Body of pancreas (tissue), 4 donors: ENCODE measurements at places on chromosomes 7 and 10.

GRCh38 chr7:98472521-98472954 is 71.6 kb upstream of the BAIAP2L1 start:
- DNase-seq = no peak

- DNase-seq = no peak
Measured at GRCh38 chr10:88041243-88042159, 178.1 kb downstream of the PTEN start.

DNA sequence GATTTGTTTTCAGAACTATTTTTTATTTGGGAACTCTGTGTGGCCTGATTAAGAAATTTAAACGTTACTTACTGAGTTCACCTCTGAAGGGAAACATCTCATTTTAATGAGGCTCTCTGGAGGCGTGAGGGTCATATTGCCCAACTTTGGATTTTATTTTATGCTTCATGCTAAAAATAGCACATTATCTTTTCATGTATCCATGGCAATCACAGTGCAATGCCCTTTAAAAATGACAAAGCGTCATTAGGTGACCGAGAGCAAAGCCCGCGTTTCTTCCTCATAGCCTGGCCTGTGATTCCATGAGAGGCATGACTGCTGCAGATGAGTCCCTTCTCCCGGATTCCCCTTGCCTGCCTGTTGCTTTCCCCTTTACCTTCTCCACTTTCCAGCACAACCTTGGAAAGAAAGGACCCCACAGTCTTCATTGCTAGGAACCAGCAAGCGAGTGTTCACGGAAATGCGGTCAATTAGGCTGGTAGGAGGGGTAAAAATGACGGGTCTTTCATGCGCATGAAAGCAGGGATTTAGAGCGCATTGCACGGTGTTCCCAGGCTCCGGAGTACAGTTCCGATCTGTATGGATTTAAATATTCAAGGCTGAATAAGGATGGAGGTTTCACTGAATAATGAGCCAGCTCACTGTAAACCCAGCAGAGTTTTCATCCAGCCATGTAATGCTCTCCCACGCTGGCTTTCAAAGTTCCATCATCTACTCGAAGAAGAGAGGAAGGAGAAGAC is 98.2 kb upstream of the PITRM1 start:
- DNase-seq = peak; percentile 19

DNA sequence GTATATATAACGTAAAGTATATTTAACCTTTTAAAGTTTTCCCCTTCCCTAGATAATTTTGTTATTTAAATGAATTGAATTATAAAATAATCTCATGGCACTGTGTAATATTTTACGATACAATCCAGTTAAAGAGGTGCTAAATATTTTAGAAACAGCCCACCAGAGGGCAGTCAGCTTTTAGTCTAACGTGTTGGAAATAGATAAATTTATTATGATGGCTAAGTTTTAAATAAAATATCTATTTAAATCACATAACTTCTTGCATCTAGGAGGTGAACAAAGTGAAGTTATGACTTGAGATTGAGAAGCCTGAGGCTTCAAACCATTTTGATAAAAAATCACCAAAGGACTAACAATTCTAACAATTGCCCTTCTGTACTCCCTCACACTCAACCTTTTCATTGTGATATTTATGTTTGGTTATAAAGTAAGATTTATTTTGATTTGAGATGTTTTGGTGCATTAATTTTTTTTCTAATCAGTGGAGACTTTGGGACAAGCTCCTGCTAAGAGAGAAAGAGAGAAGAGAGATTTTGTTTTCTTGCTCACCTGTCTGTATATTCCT is 171.5 kb upstream of the SP4 start:
- DNase-seq = peak; percentile 34

DNA sequence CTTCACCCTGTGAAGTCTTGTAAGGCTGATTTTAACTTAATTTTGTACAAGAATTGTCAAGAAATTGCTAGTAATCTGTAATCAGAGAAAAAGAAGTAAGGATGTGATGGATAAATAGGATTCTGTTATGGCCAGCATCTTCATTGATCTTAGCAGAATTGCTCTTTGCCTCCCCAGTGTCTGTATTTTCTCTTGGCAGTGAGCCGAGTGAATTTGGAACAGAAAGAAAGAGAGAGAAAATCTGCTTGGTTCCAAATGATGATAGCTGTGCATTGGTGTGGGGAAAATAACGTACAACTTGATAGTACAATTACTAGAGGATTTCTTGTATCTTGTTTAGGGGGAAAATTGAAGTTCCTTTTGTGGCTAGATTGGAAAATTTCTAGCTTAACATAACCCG is 34.6 kb downstream of the VTI1A start:
- no peak for DNase-seq

GRCh38 chr7:30915005-30915601 is 3.5 kb downstream of the AQP1 start:
- DNase-seq = no peak

- no peak for DNase-seq
Measured at GRCh38 chr7:91913612-91914011, 27.1 kb upstream of the AKAP9 start.

DNA sequence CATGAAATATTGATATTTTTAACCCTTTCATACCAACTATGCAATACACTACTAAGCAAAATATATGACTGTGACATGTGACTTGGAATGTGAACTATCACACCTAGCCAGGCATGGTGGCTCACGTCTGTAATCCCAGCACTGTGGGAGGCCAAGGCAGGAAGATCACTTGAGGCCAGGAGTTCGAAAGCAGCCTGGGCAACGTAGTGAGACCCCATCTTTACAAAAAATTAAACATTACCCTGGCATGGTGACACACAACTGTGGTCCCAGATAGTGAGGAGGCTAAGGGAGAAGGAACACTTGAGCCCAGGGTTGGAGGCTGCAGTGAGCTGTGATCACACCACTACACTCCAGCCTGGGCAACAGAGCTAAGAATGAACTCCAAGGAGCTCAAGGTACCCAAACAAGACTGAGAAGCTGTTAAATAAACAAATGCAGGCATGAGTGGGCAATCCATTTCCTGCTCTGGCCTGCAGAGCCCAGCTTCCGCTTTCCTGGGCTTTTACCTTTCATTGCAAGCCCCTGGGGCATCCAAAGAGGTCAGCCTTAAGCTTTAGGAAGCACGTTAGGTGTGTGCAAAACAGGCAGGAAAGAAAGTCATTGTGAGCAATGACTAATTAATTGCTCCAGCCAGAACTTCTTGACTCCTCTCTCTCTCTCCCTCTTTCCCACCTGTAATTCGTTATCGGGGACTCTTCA is 162.1 kb upstream of the FOXK1 start:
- no peak for DNase-seq

GRCh38 chr7:155814316-155815276 is 2.3 kb upstream of the SHH start:
- DNase-seq = no peak

- no peak for DNase-seq
Measured at GRCh38 chr10:5500162-5500670, 846 bp upstream of the CALML5 start.

GRCh38 chr10:95176101-95176500 is 17.9 kb upstream of the ACSM6 start:
- DNase-seq = no peak

DNA sequence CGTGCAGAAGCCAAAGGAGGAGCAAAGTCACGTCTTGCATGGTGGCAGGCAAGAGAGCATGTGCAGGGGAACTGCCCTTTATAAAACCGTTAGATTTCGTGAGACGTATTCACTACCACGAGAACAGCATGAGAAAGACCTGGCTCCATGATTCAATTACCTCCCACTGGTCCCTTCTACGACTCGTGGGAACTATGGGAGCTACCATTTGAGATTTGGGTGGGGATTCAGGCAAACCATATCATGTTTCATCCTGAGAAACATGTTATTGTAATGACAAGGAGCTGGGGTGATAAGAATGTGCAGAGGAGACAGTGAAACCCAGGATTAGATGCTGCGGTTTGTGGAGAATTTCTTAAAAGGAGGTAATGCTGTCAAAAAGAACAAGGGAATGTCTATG is 34.0 kb downstream of the THNSL1 start:
- DNase-seq = no peak

- no peak for DNase-seq
Measured at GRCh38 chr7:159117366-159118196, 27.1 kb downstream of the VIPR2 start.

DNA sequence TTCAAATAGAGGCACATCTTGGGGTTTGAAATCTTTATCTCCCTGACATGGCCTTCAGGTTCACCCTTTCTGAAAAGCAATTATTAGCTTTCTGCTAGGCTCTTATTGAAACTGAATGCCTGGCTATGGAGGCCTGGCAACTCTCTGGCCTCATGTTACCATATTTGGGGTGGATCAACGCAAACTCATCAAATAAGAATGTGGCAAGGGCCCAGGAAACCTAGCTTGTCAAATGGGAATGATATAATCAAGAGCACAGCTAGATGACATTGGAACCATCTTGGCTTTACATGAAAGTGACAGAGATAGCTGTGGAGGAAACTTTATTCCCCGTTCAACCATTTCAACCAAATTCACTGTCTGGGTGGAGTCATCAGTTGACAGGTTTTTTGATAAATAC is 202.8 kb upstream of the SMIM30 start:
- no peak for DNase-seq

DNA sequence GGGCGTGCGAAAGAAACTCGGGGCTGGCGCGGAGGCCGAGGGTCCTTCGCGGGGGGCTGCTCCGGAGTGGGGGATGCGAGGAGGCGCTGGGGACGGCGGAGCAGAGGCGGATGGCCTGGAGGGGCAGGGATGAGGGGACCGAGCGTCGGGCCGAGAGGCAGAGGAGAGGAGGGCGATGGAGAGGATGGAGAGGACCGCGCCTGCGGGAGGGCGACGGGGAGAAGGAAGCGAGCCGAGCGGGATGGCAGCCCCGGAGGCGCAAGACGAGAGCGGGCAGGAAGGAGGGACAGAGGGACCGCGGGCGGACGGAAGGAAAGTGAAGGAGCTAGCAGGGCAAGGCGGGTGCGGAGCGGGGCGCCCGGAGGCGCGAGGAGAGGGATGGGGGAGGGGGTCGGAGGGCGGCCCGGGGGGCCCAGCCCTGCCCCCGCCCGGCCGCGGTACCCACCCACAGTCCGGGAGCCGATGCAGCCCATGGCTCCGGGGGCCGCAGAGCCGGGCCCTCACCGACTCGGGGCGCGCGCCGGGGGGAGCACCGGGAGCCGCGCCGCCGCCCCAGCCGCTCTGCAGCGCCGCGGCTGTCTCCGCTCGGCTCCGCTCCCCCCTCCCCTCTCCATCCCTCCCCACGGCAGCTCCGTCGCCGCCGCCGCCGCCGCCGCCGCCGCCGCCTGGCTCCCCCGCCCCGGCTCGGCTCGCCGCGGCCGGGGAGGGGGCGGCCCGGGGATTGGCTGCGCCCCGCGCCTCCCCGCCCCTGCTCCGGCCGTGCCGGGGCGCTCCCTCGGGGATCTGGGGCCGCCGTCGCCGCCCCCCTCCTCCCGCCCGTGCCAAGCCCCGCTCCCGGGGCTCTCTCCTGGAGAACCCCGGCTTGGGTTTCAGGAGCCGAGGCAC is at the start of gene FAM131B:
TSS of gene FAM131B (minus strand) at position 583 of the 885 bp plus-strand sequence. CDS start at position 473, 110 bp downstream.
- DNase-seq = no peak

GRCh38 chr7:149821191-149822148 is 16.7 kb upstream of the ZNF862 start:
- no peak for DNase-seq

GRCh38 chr10:133356549-133357284 is 1.1 kb downstream of the FUOM start:
- no peak for DNase-seq

DNA sequence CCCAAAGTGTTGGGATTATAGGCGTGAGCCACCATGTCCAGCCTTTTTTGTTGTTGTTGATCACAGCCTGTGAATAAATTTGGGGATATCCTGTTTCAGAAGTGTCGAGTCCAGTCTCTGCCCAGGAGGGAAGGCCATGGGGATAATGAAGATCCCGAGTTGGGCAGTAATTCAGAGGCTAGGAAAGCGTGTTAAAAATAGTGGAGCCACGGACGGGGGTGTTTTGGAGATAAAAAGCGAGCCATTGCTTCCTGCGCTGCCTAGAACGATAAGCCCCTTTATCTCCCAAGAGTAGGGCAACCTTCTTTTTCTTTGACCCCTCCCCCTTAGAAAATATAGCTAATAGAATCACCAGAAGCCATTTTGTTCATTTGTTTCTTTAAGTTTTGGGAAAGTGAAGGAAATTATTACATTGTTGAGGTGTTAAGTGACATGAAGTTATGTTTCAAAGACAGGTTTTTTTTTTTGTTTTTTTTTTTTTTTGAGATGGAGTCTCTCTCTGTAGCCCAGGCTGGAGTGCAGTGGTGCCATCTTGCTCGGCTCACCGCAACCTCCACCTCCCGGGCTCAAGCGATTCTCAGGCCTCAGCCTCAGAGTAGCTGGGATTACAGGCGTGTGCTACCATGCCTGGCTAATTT is 43.3 kb downstream of the IL15RA start:
- DNase-seq = no peak

DNA sequence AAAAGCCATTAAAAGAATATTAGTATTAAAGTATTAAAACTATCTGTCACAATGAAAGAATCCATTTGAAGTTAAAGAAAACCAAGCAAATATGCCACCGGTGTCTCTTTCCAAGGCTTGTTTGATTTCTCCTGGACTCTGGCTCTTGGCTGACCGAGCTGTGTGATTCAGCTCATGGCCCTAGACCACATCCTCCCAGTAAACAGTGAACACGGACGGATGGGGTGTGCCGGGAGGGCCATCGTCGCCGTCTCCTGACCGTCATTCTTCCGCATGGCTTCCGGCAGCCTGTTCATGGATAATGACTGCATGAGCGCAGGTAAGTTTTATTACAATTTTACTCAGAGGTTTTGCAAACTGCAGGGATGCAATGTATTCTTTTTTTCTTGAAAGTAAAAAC is 218.5 kb downstream of the DNAJB6 start:
- DNase-seq = peak; percentile 13

- DNase-seq = no peak
Measured at GRCh38 chr7:46054272-46054671, 133.2 kb upstream of the IGFBP3 start.

GRCh38 chr10:30368065-30368718 is 19.1 kb upstream of the MTPAP start:
- DNase-seq = no peak

GRCh38 chr7:158472596-158472995 is 115.0 kb downstream of the PTPRN2 start:
- DNase-seq = no peak

GRCh38 chr10:125375210-125375609 is 214.8 kb upstream of the CTBP2 start:
- peak; percentile 22 for DNase-seq

GRCh38 chr10:33489501-33490176 is 155.2 kb upstream of the NRP1 start:
- DNase-seq = no peak

DNA sequence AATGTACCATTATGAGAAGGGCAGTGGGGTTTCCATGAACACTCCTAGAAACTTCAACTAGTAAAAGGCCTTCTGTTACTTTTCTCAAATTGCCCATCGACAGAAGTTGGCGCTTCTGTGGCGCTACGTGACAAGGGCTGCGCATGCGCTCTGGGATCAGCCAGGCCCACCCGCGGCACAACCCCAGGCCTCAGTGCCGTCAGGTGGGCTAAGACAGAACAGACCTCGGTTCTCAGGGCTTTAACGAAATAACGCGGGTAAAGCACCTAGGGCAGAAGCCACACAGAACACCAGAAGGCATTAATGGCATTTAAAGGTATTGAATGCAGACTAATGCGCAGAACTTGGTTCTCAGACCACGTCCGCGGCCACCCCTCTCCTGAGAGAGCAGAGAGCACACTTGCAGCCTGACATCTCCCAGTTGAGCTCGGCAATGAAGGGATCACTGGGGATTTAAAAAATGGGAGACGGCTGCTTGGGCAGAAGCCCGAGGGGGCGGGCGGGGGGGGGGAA is 67.6 kb upstream of the CTNNA3 start:
- DNase-seq = peak; percentile 83
